Caco-2 (cell line): ENCODE measurements at places on chromosomes 1 and 21.

GRCh38 chr1:19416145-19416544 lies 69.2 kb downstream of the CAPZB start:
- no peak for DNase-seq

GRCh38 chr1:198934426-198934825 lies 295.6 kb downstream of the PTPRC start:
- DNase-seq, result no peak

DNA sequence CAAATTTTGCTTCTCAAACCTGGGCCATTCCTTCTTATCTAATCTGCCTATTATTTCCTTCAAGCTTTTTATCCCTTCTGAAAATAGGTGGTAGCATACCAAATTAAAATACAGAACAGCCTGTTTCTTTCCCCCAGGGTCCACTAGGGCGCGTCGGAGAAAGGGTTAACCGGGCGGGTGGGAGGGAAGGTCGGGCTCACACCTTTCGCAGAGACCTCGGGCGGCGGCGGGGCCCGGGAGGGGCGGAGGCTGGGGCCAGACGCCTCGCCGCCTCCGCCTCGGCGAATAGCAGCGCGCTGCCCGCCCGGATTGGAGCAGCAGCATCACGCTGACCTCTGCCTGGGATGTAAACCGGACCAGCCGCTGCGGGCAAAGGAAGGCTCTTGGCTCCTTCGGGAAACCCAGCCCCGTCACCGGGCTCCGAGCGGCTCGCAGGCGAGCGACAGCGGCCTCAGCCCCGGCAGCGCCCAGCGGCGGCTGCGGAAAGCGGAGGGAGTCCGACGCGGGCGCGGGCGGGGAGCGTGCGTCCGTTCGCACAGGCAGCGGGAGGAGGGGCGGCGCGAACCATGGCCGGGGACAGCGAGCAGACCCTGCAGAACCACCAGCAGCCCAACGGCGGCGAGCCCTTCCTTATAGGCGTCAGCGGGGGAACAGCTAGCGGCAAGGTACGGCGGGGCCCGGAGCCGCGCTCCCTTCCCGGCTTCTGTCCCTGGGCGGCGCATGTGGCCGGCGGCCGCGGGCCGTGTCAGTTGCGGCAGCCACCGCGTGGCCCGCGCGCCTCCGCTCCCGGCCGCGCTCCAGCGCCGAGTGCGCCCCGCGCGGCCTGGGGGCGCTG lies at the start of gene UCK2:
Gene UCK2 (plus strand): TSS at position 347 of the 835 bp plus-strand sequence. CDS start 220 bp downstream, at position 567.
- peak; percentile 89 for DNase-seq

DNA sequence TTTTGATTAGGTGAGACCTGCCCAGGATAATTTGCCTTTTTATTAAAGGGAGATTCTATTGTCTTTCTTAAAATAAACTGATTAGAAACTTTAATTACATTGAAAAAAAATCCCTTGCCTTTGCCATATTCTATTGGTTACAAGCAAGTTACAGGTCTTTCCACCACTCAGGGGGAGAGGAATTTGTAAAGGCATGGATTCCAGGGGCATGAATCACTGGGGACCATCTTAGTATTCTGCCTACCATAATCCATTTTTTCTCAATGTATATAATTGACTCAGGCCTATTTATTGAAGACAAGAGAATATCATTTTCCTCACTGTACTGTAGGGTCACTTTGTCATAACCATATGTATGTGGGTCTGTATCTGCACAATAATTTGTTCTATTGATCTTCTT lies 124.3 kb upstream of the PDE4B start:
- DNase-seq, result no peak

DNA sequence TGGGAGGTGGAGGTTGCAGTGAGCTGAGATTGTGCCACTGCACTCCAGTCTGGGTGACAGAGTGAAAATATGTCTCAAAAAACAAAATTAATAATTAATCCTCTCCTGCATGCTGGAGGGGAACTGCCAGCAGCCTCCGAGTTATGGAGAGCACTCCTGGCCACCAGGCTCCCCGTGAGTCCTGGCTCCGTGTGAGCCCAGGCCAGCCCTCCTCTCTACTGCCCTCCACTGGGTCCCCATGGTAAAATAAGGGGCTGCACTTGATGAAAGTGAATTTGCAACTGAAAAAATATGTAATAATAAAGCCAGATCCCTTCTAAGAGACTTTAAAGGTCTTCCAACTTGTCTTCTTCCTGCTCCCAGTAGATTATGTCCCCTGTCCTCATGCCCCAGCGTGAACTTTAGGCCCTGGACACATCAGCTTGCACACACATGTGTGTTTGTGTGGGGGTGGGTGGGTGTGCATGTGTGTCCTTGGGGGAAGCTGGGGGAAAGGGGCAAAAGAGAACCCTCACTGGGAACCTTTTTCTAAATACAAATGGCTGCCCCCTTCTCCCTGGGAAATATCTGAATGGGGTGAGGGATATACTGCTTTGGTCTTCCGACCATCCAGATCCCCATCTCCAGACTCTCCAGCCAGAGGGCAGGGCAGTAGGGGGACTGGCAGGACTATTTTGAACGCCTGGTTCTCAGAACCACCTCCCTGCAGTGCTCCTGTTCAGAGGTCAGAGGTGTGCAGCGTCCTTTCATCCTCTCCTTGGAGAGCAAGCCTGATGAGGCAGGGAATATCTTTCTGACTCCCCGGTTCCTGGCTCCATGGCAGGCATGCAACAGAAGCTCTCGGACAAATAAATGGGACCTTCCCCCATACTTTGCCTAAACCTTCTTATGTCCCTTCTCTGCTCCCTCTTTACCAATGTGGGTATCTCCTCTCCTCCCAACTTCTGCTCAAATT lies 26.2 kb downstream of the NEK2 start:
- DNase-seq, result peak; percentile 63

DNA sequence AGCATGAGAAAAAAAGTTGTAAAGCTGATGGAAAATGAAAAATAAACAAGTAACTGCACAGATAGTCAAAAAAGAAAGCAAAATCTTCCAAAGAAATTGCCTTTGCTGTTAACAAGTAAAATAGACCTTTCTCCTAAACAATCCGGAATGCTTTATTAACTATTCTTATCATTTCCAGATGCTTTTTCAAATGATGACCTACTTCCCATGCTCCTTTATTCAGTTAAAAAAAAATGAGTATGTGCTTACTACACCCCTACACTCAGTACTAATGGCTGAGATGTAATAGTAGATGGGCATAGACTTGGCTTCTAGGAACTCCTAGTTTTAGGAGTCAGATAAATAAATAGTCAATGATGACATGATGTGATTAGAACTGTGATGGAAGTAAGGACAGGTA lies 108.5 kb downstream of the NIBAN1 start:
- DNase-seq, result no peak

GRCh38 chr1:30538993-30539867 lies 184.2 kb downstream of the MATN1 start:
- no peak for DNase-seq

GRCh38 chr1:30194741-30195423 lies 528.5 kb downstream of the MATN1 start:
- no peak for DNase-seq

DNA sequence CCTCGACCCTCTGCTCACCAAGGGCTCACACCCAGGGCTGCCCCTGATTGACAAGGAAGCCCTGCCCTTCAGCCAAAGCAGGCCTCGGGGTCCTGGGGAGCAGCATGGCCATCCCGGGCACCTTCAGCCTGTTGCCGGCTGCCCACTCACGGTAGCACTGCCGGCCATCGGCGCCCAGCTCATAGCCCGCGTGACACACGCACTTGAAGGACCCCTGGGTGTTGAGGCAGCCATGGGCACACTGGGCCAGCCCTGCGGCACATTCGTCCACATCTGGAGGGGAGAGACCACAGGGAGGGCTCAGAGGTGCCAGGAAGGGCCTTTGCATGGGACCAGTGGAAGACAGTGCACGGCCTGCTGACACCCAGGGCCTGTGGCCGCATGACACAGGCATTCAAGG lies 57.4 kb downstream of the ARHGEF16 start:
- no peak for DNase-seq

GRCh38 chr21:41678016-41678923 lies 88.6 kb downstream of the RIPK4 start:
- DNase-seq, result peak; percentile 80

DNA sequence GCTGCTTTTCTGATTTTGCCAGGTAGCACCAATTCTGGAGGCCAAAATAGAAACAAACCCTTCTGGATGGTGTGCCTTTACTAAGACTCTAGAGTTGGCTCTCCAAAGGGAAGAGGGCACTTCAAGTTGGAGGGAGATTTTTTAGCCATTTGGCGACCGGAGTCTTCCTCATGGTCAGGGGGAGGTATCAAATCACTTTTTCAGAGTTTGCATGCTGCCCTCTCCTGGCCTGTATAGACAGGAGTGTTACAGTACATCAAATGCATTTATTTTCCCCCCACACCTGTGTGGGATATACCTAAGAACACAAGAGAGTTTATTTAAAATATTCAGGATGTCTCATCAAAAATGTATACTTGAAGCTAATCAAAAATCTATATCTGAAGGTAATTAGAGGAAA lies 3.2 kb downstream of the GREM2 start:
- DNase-seq, result no peak

DNA sequence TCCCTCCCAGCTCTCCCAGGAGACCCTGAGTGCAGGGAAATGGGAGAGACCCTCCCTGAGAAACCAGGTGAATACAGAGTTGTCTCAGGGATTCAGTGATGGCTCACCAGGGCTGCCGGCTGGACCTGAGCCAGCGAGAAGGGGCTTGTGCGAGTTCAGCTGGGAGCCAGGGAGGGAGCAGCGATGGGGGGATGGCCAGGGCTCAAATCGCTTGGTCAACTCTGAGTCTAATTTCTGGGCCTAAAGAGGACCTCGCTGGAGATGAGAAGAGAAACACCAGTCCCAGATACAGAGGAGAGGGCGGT lies 6.5 kb downstream of the FCGR2A start:
- DNase-seq, result no peak

DNA sequence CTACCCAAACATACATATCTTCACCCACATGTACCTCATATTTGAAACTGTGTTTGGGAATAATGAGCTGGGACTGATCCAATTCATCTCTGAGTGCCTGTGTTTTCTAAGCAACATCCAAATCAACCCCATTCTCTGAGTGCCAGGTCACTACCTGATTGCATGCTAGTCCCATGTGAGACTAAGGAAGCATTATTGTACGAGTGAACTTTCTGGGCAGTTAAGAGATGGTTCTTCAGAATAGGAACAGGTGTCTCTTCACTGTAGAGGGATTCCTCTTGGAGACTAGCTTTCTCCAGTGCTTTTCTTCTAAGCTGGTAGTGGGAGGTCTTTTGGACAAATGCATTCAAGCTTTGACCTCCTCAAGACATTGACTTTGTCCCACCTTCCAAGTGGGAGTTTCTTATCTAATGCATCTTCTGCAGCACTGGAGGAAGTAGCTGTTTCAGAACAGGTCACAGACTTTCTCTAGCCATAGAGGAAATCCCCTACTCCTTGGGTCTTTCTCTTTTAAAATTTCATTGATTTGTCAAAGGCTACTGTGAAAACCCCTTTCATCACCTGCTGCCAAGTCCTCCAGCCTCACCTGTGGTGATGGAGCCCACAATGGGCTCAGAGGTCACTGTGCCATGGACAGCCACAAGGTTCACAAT lies 172.0 kb upstream of the KIAA0040 start:
- no peak for DNase-seq

DNA sequence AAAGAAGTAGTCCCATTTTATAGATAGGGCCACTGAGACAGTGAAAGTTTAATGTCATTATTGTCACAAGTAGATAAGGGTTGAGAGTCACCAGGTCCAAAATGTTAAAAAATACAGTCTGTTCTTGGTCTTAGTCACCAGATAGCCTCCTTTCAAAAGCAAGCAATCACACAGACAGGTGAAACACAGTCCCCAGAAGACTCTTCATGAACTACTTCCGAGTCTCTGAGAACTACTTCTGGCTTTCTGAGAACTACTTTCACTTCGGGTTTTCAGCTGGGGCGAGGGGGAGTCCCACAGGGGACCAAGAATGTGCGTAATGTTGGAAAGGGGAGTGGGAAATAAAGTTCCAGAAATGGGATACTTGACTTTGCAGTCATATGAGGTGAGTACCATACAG lies 143.2 kb downstream of the HHIPL2 start:
- no peak for DNase-seq

- peak; percentile 34 for DNase-seq
Observed at GRCh38 chr1:102191723-102192122, 195.0 kb upstream of the OLFM3 start.

GRCh38 chr1:235296729-235297128 lies 31.2 kb downstream of the ARID4B start:
- DNase-seq, result no peak

GRCh38 chr1:169588112-169588511 lies 1.8 kb upstream of the F5 start:
- no peak for DNase-seq

DNA sequence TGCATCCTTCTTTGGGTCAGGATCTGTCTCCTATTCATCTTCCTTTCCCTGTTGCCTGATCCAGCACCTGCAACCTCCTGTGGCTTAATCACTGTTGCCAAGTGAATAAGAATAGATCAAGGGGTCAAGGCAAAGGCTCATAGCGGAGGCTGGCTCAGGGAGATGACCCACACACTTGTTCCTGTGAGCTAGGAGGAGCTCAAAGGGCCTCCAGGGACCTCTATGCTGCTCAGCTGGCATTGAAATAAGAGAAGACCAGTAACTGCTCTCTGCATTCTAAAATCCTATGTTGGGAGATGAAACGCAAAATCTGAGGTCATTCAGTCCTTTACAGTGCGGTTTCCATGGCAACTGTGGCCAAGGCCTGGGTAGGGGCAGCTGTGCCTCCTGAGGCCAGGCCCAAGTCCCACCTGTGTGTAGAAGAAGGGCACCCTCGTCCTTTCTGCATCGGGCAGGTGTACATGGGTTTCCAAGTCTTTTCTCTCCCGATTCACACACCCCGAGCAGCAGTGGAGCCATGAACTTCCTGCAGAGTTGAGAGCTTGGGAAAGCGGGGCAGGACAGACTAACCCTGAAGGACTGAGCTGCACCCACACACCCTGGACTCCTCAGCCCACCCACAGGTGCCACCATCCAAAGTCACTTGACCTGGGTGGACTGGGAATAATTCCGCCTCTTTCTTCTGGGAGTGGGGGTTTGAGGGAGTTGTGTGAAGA lies 27.8 kb upstream of the STUM start:
- no peak for DNase-seq

DNA sequence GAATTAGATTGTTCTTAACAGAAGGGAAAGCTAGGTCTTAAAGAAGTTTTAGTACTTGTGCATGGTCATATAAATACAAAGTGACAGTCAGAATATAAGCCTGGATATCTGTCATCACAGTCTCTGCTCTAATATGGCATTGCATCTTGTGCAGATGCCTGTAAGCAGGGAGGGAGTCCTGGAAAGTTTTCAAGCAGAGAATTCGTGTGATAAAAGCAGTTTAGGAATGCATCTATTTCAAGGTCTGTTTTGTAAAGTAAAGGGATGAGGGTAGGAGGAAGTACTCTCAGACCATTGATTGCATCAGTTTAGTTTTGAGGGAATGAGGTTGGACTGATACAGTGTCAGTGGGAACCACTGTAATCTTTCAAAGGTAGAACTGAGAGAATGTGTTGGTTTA lies 30.6 kb downstream of the IARS2 start:
- no peak for DNase-seq
